ENCODE measurements at places on chromosomes 5 and 9. TPM values are rescaled to one million over a fixed set of nuclear protein-coding genes. Genes with fewer than 3 reads are reported as not detected.

- DNase-seq, result no peak
These were observed 159.2 kb upstream of the WWC1 start for GRCh38 chr5:168132241-168132641.

DNA sequence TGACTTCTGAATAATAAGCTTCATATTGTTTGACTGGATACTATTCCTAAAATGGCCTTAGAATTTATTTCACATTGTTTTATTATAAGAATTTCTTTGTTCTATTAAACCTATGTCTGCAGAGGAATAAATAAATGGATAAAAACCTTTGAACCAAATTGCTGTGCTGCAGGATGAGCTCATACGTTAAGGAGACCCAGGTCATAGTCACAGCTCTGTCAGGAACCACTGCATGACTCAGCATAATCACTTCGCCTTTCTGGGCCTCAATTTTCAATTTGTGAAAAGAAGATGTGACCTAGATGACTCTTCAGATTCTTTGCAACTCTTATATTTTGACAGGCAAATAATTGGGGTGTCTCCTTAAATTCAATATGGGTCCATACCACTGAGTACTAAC, 36.7 kb upstream of the HMHB1 start:
- DNase-seq, result no peak

DNA sequence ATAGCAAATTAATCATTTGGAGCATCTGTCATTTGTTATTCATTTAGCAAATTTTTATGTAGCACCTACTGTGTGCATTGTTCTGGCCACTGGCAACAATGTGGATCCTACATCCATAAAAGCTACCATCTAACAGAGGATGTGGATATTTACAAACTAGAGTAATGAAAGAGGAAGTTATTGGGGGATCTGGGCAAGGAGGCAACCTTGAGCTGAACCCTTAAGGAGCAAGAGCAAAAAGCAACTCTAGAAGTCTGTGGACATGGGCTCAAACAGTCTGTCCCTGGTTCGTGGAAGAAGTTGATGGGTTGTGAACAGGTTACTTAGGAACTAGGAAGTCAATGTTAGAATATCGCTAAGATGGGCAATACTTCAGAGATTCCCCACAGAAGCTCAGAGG, 259.9 kb downstream of the SYK start:
- no peak for DNase-seq

DNA sequence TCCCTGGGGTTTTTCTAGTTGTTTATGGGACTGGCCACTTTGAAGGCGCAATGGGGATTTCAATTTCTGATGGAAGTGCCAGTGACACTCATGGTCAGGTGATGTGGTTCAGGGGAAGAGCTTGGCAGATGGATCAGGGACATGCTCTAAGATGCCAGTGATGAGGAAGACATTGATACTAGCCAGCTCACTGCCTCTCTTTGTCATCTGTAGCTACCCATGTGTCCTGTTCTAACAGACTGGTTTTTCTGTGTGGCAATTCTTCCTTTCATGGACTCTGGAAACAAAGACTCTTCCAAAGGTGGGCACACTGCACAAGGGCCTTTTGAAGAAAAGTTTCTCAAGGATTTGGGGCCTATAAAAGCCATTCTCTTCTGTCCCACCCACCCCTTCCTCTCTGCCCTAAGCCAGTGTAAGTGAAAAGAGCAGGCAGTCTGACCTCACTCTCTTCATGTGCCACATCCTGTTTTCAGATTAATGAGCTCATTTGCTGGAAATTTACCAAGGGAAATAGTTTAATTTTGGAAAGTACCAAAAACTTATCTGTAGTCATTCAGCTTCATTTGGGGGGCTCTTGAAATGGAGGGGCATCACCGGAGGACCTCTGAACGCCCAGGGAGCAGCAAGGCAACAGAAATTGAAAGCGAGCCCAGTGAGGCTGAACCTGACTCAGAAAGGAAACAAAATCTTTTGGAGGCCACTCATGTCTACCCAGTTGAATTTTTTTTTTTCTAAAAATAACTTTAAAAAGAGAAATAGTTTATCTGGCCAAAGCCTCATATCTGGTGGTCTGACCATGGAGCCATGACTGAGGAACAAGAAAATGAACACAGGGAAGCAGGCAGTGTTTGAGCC, 4.9 kb upstream of the TRAF1 start:
- DNase-seq, result no peak

DNA sequence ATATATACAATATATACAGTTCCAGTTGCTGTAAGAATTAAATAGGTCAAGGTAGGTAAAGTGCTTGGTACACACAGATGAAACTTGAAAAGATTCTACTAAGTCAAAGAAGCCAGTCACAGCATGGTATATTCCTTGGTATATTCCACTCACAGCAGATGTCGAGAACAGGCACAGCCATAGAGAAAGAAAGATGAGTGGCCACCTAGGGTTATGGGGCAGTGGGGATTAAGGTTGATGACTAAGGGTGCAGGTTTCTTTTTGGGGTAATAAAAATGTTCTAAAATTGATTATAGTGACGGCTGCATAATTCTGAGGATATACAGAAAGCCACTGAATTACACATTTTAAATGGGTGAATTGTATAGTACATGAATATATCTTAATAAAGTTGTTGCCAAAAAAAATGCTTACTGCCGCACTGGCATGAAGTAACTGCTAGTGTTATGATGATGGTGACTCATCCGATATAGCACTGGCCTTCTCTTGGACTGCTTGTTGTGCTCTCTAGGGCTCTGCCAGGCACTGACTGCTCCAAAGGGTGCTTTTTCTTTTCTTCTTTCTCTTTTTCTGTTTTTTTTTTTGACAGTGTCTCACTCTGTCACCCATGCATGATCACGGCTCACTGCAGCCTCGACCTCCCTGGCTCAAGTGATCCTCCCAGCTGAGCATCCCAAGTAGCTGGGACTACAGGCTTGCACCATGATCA, 23.5 kb downstream of the TBC1D2 start:
- no peak for DNase-seq

- no peak for DNase-seq
These were observed 237.6 kb downstream of the FBXL17 start for GRCh38 chr5:108144332-108144731.

- DNase-seq, result no peak
These were observed at the start of gene MSMP for GRCh38 chr9:35754264-35754663. MSMP (minus strand) TSS chr9:35754276; CDS start chr9:35754129, 147 bp downstream.

- no peak for DNase-seq
These were observed 82.4 kb downstream of the BOD1 start for GRCh38 chr5:173534031-173534430.

DNA sequence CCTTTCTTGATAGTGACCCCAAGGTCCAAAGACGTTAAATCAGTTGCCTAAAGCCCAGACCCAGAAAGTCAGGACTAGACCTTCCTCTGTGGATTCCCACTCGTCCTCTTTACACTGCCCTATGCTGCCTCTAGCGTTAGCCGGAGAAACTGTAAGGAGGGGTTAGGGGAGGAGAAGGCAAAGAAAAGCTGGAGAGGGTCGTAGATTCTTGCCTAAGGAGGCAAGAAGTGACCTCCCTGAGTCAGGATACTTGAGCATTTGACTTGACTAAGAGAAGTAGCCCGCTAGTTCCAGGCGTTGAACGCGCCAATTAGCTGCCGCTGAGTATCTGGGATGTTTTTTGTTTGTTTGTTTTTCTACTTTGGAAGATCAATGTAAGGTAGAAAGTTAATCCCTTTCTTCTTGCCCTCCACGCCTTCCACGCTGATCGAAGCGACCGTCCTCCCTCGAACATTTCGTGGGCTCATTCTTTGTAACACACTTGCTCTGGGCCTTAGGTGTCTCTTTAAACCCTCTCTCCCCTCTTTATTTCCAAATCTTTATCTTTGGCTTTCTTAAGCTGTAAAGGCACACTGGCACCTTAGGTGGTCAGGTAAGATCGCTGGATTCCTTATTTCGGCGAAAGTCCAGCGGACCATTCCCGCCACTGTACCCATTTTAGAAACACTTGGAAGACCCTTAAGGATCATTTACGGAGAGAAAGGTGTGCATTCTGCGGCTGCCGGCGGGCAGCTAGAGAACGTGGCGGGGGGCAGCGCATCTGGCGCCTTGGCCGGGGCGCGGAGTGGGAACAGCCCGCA, 5.1 kb upstream of the RGMB start:
- DNase-seq, result peak; percentile 23

- DNase-seq, result no peak
These were observed 47.0 kb downstream of the GPR21 start for GRCh38 chr9:123080444-123080843.

GRCh38 chr9:107251756-107252322, 31.2 kb upstream of the RAD23B start:
- DNase-seq, result peak; percentile 56

DNA sequence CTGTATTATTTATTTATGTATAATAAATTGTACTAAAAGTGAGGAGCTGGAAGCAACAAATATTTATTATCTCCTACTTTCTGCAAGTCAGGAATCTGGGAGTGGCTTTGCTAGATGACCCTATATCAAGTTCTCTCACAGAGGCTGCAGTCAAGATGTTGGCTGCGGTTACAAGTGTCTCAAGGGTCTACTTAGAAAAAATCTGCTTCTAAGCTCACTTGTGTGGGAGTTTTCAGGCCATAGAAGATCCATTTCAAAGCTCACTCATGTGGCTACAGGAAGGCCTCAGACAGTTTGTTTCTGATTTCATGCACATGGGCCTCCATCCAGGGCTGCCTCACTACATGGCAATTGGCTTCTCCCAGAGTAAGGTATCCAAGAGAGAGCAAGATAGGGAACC, 551.1 kb downstream of the CAAP1 start:
- DNase-seq, result no peak

DNA sequence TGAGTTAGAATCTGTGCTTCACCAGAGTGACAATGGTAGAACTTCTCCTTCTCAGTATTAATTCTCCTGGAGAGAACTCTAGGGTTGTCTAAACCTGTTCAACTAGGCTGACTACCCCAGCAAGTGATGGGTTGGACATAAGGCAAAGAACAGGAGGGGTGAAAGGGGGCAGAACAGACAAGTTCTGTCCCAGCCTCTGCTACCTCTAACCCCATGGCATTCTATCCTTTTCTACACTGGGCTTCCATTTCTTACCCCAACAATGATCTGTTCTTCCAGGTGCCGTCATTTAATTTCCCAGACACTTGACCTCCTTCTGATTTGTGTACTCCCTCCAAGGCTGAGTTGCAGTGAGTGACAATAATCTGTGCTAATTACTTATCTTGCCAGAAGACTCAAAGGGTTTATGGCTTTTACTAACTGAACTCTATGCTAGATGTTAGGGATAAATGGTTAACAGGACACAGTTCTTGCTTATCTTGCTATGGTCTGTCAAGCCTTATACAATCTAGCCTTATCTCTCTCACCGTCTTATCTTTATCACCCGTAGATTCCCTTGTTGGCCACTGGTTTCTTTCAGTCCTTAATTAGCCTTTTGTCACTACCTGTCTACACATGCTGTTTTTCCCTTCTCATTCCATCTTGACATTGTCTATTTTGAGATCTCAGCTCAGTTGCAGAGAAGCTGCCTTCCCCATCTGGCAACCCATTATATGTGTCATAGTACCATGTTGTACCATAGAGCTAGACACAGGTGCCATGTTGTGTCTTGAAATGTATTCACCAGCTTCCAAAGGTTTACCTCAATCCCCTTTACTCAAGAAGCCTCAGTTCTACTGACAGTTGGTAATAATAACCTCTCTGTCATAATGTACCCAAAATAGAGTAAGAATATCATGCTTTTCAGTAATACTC, 10.0 kb upstream of the MATR3 start:
- no peak for DNase-seq

DNA sequence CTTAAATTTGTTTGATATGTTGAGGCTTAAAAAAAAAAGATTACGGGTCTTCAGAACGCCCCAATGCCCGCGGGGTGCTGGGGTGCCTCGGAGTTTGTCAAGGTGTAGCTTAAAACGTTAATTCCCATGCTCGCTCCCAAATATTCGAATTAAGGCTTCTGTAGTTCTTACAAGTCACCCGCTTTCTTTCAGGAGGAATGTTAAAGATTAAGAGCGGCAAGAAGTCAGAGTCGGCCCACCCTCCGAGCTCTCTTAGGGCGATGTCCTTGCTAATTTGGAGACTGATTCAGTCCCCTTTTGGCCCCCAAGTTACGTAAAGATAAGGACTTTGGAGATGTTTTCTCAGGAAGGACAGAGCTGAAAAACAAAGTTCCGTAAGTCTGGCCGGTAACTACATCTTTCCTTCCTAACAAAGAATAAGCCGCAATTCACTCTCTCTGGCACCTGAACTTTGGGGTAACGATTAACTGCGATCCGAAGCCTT, 746 bp upstream of the NPM1 start:
- no peak for DNase-seq

- DNase-seq, result no peak
These were observed 39.0 kb downstream of the CACNA1B start for GRCh38 chr9:137916540-137916939.

- DNase-seq, result no peak
These were observed 136.4 kb downstream of the ICE1 start for GRCh38 chr5:5558638-5559527.

- no peak for DNase-seq
These were observed 324.3 kb upstream of the RFX3 start for GRCh38 chr9:3850098-3850497.

The FAM200C gene
- total RNA-seq, result 3.3 TPM

The DRD1 gene
- total RNA-seq, result not detected

The ADGRD2 gene
- not detected for total RNA-seq

The ZDHHC11B gene
- total RNA-seq, result 3.5 TPM

The CDKN2B-AS1 gene
- not detected for total RNA-seq

The FAM120A gene
- 100 TPM for total RNA-seq

The GRXCR2 gene
- not detected for total RNA-seq

Data from psoas muscle (tissue), 8 donors.